ENCODE measurements at places on chromosomes 11 and 22. TPM values are rescaled to one million over a fixed set of nuclear protein-coding genes. Genes with fewer than 3 reads are reported as not detected.

The PATE4 gene
- total RNA-seq = not detected

The TYR gene
- not detected for total RNA-seq

The HBE1 gene
- not detected for total RNA-seq

The SART1 gene
- total RNA-seq = 47.2 TPM

The MS4A12 gene
- not detected for total RNA-seq

The CECR2 gene
- 0.09 TPM for total RNA-seq

The ALKBH3 gene
- 32.0 TPM for total RNA-seq

The PDGFD gene
- total RNA-seq = 5.1 TPM

The C1QTNF6 gene
- 7.5 TPM for total RNA-seq

The PHETA2 gene
- total RNA-seq = 1.3 TPM

The MOGAT2 gene
- not detected for total RNA-seq

The PRPF19 gene
- 129 TPM for total RNA-seq

The WT1 gene
- total RNA-seq = 0.24 TPM

The SAA4 gene
- total RNA-seq = 2.6 TPM

The DNAJB7 gene
- total RNA-seq = not detected

The DERL3 gene
- total RNA-seq = 3.7 TPM

The SCGB2A2 gene
- not detected for total RNA-seq

The LAYN gene
- 0.47 TPM for total RNA-seq

The NPTXR gene
- total RNA-seq = 6.6 TPM

The AQP11 gene
- 1.2 TPM for total RNA-seq

The PDE3B gene
- 4.6 TPM for total RNA-seq

The SERHL2 gene
- total RNA-seq = 0.45 TPM

The SCN2B gene
- not detected for total RNA-seq

The THAP7 gene
- 24.5 TPM for total RNA-seq

The OR8K5 gene
- total RNA-seq = not detected

The AMOTL1 gene
- total RNA-seq = 22.0 TPM

The IFITM1 gene
- 45.6 TPM for total RNA-seq

The VPREB1 gene
- total RNA-seq = not detected

The RASSF10 gene
- 8.7 TPM for total RNA-seq

The CRACR2B gene
- total RNA-seq = 35.3 TPM

The ASPHD2 gene
- total RNA-seq = 0.71 TPM

The SAA2 gene
- 22.0 TPM for total RNA-seq

The KCNE3 gene
- total RNA-seq = 3.8 TPM
